ENCODE measurements at places on chromosomes 1 and 21.

- no peak for DNase-seq
Measured at GRCh38 chr1:235898126-235898525, 31.4 kb upstream of the LYST start.

DNA sequence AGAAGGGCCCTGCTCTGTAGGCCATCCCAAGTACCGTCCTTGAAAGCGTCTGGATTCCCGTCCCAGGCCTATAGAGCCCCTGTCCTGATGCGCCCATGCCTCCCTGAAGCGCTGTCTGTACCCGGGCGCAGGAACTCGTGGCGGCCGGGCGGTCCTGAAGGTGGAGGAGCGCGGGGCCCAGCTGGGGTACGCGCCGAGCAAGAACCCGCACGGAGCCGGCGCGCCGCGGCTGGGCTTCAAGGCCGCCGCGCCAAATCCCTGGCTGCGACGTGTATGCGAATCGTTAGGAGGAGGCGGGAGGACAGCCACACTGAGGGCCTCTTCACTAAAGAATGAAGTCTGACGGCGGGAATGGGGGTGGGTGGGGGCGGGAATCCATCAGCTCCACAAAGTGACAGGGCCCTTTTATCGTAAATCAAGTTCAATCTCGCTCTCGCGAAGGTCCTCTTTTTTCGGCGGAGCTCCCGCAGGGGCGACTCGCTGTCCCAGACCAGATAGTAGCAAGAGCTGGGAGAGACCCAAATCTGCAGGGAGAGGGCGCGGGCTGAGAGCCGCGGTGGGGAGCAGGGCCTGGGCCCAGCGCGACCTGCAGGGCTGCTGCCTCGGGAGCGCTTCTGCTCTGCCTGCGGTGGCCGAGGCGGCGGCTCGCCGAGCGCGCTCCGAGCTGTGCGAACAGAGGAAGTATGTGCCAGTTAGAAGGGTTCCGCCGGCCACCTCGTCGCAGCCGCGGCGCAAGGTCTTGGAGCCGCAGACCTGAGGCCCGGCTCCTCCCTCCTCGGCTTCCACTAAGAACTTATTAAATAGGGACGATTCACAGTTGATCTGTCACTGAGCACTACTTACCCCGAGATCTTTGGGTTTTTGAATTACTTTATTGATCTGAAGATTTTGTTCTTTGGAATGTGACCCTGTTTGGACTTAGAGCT, 10.4 kb downstream of the BARHL2 start:
- no peak for DNase-seq

DNA sequence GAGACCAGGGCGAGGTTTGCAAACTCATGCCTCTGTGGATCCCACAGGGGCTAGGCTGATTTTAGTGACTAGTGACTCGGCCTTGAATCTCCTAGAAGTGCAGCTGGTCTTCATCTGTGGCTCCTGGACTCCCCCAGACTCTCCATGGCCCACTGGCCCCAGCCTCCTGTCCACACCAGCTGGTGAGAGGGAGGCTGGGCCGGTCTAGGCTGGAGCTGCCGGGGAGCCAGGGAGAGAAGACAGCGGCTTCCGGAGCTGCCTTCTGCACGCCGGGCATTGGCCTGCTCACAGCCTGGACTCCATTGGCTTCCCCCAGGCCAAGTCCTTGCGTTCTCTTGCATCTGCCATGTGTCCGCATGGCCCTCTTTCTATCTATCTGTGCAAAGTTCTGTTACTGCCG, 52.1 kb upstream of the COL6A1 start:
- DNase-seq: no peak

DNA sequence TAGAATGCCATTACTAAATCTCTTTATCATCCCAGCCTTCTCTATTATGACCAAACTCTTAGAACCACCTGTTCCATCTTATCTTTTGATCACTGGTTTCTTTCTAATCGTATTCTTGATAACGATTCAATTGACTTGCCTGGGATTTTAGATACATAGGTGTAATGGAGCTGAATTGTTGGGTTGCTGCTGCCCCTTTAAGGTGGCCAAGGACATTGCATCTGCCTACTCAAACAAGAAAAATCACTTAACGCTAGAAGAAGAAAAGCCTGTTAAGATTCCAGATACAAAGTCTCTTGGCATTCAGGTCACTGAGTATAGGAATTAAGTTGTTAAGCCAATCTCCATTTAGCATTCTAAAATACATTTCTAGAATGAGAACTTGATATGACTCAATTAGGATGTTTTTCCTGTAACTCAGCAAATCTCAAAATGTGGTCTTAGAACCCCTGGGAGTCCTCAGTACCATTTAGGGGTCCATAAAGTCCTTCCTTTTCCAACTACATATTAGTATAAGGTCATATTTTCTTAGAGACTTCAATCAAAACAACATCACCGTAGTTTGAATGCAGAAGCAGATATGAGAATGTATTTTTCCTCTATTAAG, 12.4 kb downstream of the NEXN start:
- no peak for DNase-seq

GRCh38 chr1:155254714-155255242, 505 bp downstream of the ENTREP3 start:
- DNase-seq: no peak

DNA sequence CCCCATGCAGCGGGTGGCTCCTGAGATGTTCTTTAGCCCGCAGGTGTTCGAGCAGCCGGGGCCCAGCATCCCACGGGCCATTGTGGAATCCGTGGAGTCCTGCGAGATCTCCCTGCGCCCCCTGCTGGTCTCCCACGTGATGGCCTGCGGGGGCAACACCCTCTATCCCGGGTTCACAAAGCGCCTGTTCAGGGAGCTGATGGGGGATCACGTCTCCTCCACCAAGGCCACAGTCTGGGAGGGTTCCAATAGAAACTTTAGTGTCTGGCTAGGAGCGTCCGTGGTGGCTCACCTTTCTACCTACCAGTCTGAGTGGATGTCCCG, 71.0 kb downstream of the ACTL8 start:
- DNase-seq: no peak

GRCh38 chr1:200739702-200740570, 1.2 kb downstream of the CAMSAP2 start:
- peak; percentile 7 for DNase-seq

DNA sequence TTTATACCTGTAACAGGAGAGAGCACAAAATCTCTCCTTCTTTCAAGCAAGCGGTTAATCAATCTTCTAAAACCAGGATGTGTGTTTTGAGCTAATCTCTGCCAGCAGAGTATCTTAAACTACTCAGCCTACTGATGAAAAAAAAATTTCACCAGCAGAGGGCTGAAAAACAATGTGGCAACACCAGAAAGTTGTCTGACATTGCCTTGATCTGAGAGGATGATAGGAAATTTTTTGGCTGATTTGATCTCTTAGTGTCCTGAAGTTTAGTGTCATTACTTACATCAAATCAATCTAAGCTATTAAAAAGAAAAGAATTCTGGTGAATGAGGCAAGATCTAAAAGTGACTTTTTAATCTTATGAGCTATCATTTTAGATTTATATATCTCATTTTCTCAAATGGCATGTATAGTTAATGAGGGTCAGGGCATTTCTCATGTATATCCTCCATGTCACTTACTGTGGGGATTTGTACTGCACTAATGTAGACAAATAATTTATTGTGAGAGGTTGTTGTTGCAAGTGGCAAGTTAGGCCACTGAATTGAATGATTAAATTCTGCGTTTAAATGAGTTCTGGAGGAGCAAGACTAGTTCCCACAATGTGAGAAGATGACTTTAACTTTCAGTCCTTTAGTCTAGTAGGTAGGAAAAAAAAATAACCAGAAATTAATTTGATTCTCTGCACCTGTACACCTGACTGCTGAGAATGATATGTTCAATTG, 10.9 kb downstream of the ADAMTS1 start:
- no peak for DNase-seq

DNA sequence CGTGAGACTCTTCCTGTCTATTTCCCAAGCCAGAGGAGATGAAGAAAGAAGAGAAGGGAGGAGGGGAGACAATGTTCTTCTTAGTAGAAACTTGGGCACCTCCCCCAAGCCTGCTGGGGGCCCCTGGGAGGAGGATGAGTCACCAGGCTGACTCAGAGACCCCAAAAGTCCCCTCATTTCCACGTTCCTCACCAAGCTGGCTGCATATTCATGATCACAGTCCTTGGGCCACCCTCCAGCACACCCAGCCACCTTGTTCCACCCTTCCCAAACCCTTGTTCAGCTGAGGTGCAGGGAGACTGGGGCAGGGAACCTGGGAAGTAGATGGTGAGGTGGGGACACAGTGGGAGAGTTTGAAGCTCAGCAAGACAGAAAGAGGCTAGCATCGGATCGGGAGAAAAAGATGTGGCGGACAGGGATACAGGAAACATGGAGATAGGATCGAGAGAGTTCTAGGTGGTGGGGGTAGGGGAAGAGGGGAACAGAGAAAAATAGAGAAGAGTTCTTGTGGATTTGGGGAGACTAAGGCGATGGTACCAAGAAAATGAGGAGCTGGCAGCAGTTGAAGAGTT, 712 bp downstream of the RAB13 start:
- DNase-seq: peak; percentile 58

- DNase-seq: no peak
Measured at GRCh38 chr1:247177755-247178154, 5.9 kb upstream of the ZNF124 start.

DNA sequence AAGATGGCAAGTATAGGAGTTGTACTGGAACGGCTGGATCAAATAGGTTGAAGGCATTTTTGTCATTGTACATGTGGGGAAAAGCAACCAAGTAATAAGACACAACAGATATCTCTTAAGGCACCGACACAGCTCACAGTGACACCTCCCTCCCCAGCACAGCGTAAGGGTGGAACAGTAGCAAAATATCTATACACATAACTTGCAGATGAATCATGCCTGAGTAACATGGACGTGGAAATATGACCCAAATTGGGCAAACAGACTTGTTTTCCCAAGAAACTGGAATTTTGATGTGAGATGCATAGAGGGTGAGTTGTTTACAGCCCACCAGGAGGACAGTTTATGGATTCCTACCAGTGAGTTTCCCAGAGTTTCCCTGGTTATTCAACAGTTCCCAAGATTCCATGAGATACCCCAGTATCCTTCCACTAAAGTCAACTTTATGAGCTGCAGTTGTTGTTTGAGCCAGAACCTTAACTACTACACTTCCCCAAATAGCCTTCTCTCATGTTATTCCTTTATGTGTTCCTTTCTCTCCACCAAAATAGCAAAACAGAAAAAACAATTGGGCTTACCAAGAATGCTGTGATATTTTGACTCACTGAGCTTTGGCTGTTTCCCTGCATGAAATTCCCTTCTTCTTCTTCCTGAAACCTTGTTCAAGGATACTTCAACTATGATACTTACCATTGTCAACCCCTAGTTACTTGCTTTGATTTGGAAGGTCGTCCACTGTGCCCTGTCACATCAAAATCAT, 7.1 kb upstream of the DR1 start:
- no peak for DNase-seq

GRCh38 chr1:211469938-211470529, 21.9 kb downstream of the RD3 start:
- DNase-seq: peak; percentile 37

DNA sequence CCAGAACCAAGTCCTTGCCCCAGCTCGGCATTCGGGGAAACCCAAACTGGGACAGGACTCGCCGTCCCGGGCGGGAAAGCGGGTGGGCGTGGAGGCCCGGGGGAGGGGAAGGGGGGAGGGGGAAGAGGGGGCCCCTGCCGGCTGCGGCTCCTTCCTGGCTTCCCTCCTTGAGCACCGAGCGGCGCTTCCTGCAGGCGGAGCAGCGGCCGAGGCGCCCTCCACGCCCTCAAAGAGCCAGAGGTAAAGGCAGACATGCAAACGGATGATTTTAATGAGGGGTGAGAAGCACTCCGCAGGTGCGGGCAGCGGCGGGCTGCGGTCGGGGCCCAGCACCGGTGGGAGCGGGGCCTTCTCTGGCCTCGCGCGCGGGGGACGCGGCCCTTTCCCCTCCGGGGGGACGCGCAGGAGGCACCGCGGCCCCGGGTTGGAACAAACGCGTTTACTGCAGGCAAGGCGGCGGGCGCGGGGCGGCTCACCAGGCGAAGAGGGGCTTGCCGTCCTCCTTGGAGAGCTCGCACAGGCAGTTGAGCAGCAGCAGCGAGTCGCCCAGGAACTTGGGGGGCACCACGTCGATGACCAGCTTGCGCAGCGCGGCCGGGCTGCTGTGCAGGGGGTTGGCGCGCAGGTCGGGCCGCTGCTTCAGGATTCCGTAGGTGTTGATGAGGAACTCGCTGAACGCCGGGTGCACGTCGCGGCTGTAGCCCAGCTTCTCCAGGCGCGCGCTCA, 5.7 kb upstream of the FTCD start:
- peak; percentile 44 for DNase-seq

- DNase-seq: no peak
Measured at GRCh38 chr1:183941001-183941400, 96.5 kb downstream of the COLGALT2 start.

DNA sequence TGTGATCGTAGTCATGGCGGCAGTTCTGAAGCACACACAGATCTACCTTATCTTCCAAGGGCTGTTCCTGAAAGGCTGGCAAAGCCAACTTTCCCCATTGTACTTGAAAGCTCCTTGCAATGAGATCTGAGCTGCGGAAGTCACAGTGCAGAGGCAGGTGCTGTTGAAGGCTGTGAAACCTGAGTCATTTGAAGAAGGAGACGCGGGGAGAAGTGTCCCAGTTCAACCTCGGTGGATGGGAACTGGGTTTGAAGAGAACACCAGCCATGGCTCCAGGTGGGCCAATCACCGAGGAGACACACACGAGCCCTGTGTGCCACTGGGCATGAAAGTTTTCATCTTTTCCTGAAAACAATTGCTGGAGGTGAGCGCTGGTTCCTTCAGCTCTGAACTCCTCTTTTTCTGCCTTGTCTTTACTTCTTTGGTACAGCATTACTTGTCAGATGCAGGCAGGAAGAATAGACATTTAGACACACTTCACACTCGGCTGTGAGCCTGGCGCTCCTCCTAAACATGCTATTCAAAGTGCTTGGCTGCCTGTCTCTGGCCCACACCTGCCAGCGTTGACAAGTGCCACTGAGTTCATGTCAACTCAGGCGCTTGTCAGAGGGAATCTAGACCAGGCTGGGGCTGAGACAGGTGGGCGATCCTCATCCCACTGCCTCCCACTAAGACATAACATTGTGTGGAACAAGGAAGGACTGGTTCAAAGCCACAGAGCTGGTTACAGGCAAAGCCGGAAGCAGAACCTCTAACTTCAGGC, 25.7 kb upstream of the PDE9A start:
- no peak for DNase-seq

GRCh38 chr1:150972417-150972940, 2.2 kb downstream of the CERS2 start:
- DNase-seq: no peak
